Occipital lobe (tissue), 3 donors: ENCODE measurements at places on chromosomes 4 and X. TPM values are rescaled to one million over a fixed set of nuclear protein-coding genes. Genes with fewer than 3 reads are reported as not detected.

DNA sequence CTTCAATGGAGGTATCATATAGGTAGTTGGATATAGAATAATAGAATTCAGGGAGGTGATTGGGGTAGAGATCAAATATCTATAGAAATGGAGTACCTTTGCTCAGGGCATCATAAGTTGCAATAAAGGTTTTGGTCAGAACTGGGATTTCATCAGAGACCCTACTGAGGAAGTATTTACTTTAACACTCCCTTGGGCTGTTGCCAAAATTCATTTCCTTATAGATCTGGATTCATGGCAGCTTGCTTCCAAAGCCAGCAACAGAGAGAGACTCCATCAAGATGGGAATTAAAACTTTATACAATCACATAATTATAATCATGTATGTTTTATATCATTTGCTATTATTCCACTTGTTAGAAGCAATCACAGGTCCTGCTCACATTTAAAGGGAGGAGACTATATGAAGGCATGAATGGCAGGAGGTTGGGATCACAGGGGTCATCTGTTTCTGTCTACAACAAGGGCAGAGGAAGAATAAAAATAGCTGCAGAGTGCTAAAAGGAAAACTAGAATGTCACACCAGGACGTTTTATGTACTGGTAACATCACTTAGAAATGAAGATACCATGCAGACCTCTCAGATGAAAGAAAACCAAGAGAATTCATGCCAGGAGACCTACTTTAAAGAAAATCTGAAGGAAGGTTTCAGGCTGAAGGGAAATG, 902.1 kb upstream of the LCORL start:
- DNase-seq, result no peak

DNA sequence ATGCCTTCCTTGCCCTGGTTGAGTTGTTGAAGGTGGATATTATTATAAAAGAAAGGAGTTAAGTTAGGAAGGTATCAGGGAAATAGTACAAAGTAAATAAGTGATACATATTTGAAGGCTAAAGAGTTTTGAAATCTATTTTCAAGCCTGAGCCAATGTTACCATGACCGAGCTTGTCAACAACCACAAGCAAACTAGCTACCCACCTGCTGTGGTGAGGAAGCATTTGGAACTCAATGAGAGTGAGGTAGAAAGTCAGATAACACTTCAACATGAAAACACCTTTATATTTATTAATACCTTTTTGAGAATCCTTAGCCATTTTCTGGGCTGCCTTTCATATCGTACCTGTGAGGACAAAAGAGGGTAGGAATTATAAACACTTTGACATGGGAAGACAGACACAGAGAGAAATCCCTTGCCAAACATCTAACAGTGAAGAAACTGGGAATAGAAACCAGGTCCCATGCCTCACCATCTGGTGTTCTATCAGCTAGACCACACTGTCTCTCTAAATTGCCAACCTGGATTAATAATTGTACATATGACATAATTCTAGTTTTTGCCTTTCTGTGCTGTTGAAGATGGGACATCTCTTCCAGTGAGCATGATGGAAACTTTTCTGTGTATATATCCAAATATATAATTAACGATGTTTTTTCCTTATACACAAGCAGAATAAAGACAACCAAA, 606.4 kb upstream of the NR3C2 start:
- DNase-seq, result no peak

- DNase-seq, result no peak
These were observed 34.2 kb upstream of the C1GALT1C1 start for GRCh38 chrX:120664081-120664480.

- DNase-seq, result no peak
These were observed 18.4 kb downstream of the ZFX start for GRCh38 chrX:24167719-24168472.

GRCh38 chrX:113048480-113048879, 207.8 kb upstream of the AMOT start:
- DNase-seq, result no peak

GRCh38 chrX:33211356-33212260, at the start of gene DMD:
Gene DMD (minus strand): TSS chrX:33211549. CDS start chrX:33211312, 237 bp downstream.
- DNase-seq, result peak; percentile 8

USP26 gene
- total RNA-seq, result not detected

- no peak for DNase-seq
These were observed 14.8 kb downstream of the PJA1 start for GRCh38 chrX:69150281-69150960.

DNA sequence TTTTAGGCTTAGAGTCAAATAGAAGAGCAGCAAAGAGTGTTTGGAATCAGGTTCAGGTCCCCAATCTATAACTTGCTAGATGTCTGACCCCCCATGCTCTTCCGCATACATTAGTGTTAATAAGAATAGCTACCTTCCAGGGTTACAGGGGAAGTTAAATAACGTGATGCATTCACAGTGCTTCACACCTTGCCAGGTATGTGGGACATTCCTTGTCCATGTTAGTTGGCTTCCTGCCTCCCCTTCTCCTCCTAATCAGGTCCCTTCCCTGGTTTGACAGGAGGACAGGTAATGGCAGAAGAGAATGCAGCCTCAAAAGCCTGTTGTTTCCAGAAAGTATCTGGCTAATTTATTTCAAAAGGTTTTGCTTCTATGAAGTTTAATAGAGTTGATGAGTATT, 248.7 kb downstream of the MID1IP1 start:
- no peak for DNase-seq

DNA sequence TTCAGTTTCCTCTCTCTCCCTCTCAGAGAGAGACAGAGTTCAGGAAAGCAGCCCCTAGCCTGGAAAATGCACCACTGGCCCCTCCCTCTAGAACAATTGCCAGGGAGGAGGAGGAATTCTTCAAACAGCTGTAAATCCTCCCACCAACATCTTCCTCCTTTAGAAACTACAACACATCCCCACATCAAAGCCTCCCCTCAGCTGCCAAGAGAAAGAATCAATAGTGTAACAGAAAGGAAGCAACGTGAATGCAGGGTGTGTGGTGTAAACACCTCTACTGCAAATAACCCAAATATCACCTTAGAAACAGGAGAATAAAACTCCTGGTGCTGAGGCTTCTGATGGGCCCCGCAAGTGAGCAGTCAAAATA, 249.9 kb upstream of the GATB start:
- DNase-seq, result no peak

DNA sequence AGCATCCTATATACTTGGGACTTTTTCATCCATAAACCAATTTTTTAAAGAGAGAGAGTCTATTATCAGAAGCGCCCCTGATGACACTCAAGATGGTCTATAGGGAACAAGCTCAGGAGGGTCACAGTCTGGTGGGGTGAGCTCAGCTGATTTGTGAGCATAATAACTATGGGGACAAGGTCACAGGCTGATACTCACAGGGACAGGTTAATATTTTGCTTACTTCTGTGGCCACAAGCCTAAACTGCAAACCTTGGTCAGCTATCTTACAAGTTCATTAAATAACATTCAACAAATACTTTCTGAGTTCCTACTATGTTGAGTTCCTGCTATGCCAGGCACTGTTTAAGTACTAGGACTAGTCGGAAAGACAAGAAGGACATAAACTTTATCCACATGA, 10.2 kb upstream of the CCDC149 start:
- DNase-seq, result no peak

- no peak for DNase-seq
These were observed 80.5 kb upstream of the GALNT7 start for GRCh38 chr4:173088144-173088543.

GCNA gene
- total RNA-seq, result 3.0 TPM

SLC10A6 gene
- total RNA-seq, result not detected

- no peak for DNase-seq
These were observed 90.8 kb upstream of the SLC34A2 start for GRCh38 chr4:25564836-25565235.
